ENCODE measurements at places on chromosomes 11 and 22.

- DNase-seq, result no peak
Measured at GRCh38 chr11:94151903-94152677, 23.4 kb downstream of the PANX1 start.

GRCh38 chr11:68352591-68352990 lies 40.2 kb downstream of the LRP5 start:
- DNase-seq, result no peak

- DNase-seq, result no peak
Measured at GRCh38 chr22:20650294-20651207, 123.4 kb upstream of the SERPIND1 start.

DNA sequence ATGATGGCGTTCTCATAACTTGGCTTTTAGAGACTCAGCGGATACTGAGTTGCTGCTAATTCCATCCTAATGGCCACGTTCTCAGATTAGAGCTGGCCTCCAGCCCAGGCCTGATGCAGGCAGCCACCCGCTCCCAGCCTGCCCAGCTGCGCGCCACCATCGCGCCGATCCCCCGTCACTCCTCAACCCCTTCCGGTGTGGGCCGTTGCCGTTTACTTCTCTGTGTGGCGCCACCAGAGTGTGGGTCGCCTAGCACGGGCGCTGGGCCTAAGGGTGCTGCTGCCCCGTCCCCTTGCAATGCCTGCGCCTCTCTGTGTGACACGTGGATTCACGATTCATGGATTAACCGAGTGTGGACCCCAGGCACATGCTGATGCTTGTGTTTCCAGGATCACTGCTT lies 1116.0 kb downstream of the BRD1 start:
- no peak for DNase-seq

DNA sequence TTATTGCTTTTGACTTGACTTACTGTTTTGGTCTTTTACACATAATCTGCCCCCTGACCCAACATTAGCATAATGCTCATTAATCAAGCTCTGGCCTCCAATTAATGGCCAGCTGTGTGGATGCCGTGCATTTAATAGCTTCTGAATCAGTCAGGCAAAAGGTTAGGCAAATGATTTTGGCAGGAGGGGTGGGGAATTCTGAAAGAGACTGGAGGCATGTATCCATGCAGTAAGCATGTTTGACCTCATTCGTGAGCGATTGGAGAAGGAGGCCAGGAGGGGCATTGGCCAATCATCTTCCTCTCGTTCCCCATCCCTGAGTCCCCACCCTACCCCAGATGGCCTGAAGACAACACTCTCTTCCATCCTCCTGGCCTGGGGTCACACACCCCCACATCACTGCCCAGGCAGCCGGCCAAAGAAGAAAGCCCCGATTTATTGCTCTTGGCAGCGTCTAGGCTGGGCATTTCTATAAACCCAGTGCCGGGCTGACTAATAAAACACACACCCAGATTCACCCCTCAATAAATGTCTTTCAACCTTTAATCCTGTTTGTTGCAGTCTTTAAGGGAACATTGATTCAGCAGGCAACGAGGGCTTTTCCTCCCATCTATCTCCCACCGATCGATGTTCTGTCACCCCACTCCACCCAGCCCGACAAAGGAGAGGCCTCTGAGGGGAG lies 150.0 kb downstream of the OPCML start:
- DNase-seq, result no peak

DNA sequence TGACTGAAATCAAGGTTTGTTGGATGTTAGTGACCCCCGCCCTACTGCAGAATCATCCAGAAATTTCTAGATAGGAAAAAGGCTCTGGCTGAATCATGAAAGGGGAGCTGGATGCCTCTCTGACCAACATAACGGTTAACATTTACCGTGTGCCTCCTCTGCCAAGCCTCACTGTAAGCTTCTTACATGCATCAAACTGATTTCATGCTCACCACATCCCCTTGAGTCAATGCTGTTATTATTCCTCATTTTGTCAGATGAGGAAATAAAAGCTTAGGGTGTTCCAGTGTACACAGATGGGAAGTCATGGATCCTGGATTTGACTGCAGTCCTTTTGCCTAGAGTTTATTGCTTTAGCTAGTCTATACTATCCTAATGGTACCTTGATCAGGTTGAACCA lies 5.9 kb upstream of the HMOX1 start:
- DNase-seq, result no peak

DNA sequence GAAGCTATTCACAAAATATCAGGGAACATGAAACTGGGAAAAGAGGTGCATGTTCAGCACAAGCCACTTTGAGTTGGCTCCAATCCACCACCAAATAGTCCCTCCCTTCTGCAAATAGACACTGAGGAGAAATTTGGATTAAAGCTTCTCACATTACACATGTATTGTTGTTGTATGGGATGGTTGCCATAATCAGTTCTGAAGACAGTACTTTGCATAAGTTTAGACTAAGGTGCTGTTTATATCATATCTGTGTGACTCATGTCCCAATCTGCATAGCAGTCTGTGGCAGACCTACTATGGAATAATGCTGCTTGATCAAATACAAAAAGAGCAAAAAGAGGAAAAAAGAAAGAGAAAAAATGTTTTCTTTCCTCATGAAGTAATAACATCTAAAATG lies 376.7 kb upstream of the DDI1 start:
- DNase-seq, result no peak

Measured in NCI-H2081 (cell line).